ENCODE measurements at places on chromosomes 12 and 14.

DNA sequence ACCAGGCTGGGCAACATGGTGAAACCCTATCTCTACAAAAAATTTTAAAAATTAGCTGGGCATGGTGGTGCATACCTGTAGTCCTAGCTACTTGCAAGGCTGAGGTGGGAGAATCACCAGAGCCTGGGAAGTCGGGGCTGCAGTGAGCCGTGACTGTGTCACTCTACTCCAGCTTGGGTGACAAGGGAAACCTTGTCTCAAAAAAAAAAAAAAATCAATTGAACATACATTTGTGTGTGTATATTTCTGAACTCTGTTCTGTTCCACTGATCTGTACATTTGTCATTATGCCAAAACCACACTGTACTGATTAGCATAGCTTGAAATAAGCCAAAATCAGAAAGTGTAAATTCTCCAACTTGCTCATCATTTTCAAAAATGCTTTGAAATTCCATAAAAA is 254.6 kb downstream of the SOX5 start:
- DNase-seq = no peak

GRCh38 chr12:128661226-128661569 is 162.6 kb downstream of the SLC15A4 start:
- no peak for DNase-seq

GRCh38 chr12:46470036-46470627 is 97.6 kb upstream of the SLC38A2 start:
- DNase-seq = no peak

GRCh38 chr12:119802472-119802871 is 74.6 kb downstream of the CIT start:
- no peak for DNase-seq
